Panc1 (cell line): ENCODE measurements at places on chromosomes 2 and 18.

DNA sequence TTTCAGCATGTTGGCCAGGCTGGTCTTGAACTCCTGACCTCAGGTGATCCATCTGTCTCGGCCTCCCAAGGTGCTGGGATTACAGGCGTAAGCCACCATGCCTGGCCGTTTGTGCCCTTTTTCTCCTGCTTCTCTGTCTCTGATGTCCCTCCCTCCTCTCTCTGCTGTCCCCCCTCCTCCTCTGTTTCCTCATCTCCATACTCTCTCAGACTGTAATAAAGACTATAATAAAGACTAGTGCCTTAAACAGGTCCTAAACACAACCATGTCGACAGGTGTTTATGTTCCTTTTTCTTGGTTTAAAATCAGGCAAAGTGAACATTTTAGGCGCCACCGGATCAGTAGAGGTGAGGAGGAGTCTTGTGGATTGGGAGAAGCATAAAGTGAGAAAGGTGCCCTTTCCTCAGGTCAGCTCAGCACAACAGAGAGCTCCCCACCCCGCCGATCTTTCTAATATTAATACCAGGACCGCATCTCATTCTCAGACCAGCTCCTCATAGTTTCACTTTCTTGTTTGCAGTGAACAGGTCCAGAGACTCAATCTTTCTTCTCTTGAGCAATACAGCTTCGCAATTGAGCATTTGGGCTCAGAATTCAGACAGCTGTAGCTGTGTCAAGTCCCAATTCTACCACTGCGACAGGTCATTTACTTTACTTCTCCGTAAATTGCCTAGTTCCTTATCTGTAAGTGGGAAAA is 23.7 kb downstream of the TIMM21 start:
- no peaks in the 10 kb centered on the region for H3K36me3 ChIP-seq
- H3K27ac ChIP-seq: no peak overlapping the region
- peaks cover 10% of the 10 kb centered on the region for H3K4me1 ChIP-seq
- DNase-seq: no peak
- peaks cover 51% of the 10 kb centered on the region for H3K27me3 ChIP-seq
- H3K4me3 ChIP-seq: peak overlapping the region; percentile 56

DNA sequence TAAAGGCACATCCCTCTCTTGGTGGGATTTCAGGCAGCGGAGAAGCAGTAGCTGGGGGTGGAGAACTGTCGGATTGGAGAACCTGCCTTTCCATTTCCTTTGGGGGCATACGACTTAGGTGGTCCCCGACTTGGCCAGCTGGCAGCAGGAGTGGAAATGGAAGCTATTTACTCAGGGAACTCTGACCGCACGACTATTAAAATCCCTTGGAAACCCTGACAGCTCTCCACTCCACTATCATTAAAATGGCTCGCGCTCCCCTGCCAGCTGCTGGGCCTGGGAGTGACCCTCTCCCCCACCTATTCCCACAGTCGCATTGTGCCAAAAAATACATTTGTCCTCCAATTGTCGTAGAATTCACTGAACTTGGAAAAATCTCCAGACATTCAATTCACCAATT is 77.7 kb upstream of the APCDD1 start:
- no peaks in the 10 kb centered on the region for H3K36me3 ChIP-seq
- no peak for DNase-seq
- H3K4me3 ChIP-seq: no peak overlapping the region
- H3K27me3 ChIP-seq: peaks cover 11% of the 10 kb centered on the region; the same call in 1 of the 2 replicates
- H3K4me1 ChIP-seq: no peaks in the 10 kb centered on the region

GRCh38 chr18:5895299-5895875 is at the start of gene TMEM200C:
TSS of gene TMEM200C (minus strand) at chr18:5895522. CDS start at chr18:5892063, 3,459 bp downstream.
- DNase-seq: no peak
- peaks cover 19% of the 10 kb centered on the region for H3K27me3 ChIP-seq

GRCh38 chr18:50518787-50519546 is 40.9 kb upstream of the MAPK4 start:
- H3K27ac ChIP-seq: no peak overlapping the region
- no peaks in the 10 kb centered on the region for H3K27me3 ChIP-seq
- no peak overlapping the region for H3K4me3 ChIP-seq

GRCh38 chr18:9094307-9095226 is 7.9 kb upstream of the NDUFV2 start:
- peaks cover 5% of the 10 kb centered on the region for H3K4me1 ChIP-seq
- no peak overlapping the region for H3K27ac ChIP-seq
- no peaks in the 10 kb centered on the region for H3K27me3 ChIP-seq
- no peak overlapping the region for H3K4me3 ChIP-seq
- H3K36me3 ChIP-seq: no peaks in the 10 kb centered on the region
- DNase-seq: no peak

GRCh38 chr2:193357508-193357907 is 1162.8 kb upstream of the TMEFF2 start:
- no peak overlapping the region for H3K4me3 ChIP-seq
- no peak for DNase-seq
- no peak overlapping the region for H3K27ac ChIP-seq
- no peaks in the 10 kb centered on the region for H3K4me1 ChIP-seq

DNA sequence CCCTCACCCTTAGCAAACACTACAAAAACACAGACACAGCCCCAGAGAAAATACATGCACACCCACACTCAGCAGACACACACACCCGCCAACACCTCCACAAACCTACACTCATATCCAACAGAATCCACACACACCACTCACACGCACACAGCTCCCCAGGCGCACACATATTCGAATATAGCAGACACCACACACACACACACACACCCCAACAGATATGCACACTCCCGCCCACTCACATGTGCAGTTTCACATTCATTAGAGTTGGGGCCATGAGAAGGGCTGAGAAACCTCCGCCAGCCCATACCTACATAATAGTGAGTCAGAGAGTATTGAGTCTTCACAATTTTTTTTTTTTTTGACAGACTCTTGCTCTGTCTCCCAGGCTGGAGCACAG is 29.4 kb upstream of the NOTO start:
- H3K4me3 ChIP-seq: no peak overlapping the region
- H3K27ac ChIP-seq: no peak overlapping the region
- peaks cover 9% of the 10 kb centered on the region for H3K4me1 ChIP-seq
- H3K27me3 ChIP-seq: peaks cover 3% of the 10 kb centered on the region

GRCh38 chr2:133405252-133405651 is 163.0 kb downstream of the NCKAP5 start:
- no peak overlapping the region for H3K27ac ChIP-seq
- no peak for DNase-seq
- no peaks in the 10 kb centered on the region for H3K4me1 ChIP-seq
- H3K36me3 ChIP-seq: no peaks in the 10 kb centered on the region
- no peak overlapping the region for H3K4me3 ChIP-seq
- H3K27me3 ChIP-seq: no peaks in the 10 kb centered on the region

DNA sequence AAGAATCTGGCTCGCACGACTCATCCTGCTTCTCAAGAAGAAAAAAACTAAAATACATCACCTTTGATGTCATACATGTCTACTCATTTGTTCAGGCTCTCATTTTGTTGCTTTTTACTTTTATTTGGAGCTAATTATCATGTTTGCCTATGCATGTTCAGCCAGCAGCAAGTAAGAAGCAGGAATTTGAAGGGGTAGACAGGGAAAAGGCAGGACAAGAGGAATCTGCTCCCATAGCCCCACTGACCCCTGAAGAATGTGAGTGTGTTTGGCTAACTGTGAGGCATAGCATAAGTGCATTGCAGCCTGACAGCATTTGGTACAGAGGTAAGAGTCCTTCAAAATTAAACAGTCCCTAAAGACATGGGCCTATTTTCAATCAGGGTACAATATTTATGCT is 72.7 kb downstream of the NYAP2 start:
- H3K27ac ChIP-seq: no peak overlapping the region
- no peaks in the 10 kb centered on the region for H3K27me3 ChIP-seq
- no peaks in the 10 kb centered on the region for H3K4me1 ChIP-seq
- no peaks in the 10 kb centered on the region for H3K36me3 ChIP-seq
- no peak overlapping the region for H3K4me3 ChIP-seq

DNA sequence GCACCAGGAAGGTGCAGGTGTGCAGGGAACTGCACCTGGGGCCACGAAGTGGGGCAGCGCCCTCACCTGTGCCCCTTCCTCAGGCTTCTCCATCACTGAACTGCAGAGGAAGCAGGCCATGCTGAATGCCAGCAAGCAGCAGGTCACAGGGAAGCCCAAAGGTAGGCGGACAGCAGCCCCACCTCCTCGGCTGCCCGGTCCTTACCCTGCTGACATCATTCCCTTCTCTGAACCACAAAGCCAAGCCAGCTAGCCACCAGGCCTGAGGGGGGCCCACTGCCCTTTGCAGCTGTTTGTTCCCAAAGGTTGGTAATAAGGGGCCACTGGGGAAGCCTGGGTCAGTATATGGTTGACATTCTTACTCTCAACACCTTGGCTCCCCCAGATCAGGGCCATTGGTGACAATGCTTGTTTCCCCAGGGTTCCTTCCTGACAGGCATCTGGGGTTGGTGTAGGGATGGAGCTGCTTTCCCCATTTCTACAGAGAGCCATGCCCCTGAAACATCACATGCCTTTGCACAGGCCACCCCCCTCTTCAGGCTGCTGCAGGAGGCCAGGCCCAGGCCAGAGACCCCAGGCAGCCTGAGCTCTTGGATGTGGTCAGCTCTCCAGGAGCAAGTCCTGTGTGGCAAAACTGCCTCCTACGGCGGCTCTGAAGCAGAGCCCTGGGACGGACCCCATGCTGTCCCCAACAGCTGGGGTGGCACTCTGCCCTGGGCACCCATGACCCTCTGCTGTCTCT is 47.8 kb downstream of the FAM168B start:
- no peak overlapping the region for H3K4me3 ChIP-seq
- no peaks in the 10 kb centered on the region for H3K4me1 ChIP-seq
- no peak for DNase-seq
- no peak overlapping the region for H3K27ac ChIP-seq
- H3K36me3 ChIP-seq: peaks cover 3% of the 10 kb centered on the region; the same call in 1 of the 2 replicates
- no peaks in the 10 kb centered on the region for H3K27me3 ChIP-seq

DNA sequence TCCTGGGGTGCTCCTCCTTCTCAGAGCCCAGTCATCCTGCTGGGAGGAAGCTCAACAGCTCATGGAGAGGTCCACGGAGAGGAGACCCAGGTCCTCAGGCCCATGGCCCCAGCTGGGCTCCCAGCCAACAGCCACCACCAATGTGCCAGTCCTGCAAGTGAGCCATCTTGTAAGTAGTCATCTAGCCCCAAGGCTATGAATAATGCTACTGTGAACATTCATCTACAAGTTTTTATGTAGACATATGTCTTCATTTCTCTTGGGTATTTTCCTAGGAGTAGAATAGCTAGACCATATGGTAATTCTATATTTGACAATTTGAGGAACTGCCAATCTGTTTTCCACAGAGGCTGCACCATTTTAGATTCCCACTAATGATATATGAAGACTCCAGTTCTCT is 166.1 kb downstream of the MTCL1 start:
- H3K4me1 ChIP-seq: no peaks in the 10 kb centered on the region
- H3K27ac ChIP-seq: no peak overlapping the region
- DNase-seq: no peak
- H3K4me3 ChIP-seq: no peak overlapping the region

DNA sequence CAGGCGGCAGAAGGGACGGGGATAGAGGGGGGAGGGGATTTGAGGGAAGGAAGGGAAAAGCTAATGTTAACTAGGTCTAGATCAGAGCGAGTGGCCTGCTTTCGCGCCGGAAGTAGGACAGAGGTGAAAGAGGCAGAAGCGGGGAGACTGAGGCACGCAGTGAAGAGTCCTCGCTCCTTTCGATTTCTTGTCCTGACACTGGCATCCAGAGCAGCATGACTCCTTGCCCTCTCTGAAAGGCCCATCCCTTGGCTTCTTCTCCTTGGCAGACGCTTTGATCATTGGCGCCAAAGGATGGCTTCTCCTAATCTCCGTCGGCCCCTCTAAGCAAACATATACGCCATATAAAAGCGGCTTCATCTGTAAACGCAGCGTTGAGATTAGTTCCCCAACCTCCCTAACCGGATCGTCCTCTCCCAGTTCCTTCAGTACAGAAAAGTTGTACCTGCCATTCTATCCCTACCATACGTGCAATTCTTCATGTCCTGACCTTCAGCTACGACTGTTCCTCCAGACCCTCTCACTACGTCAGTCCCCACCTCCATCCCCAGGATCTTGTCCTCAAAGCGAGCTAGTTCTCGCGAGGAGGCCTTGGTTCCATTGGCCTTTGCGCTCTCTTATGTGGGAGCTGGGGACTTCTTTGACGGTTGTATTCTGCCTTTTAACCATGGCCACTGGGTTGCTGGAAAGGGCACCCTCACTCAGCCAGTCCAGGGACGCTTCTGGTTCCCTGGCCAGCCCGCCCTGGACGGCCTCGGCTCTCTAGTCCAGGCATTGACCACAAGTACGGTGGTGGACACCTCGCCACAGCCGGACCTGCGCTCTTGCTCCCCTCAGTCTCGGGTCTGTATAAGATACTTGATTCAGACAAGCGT is 857 bp upstream of the NEUROD1 start:
- H3K4me3 ChIP-seq: no peak overlapping the region; the same call in 1 of the 2 replicates
- no peaks in the 10 kb centered on the region for H3K4me1 ChIP-seq
- DNase-seq: no peak
- H3K36me3 ChIP-seq: no peaks in the 10 kb centered on the region

- no peaks in the 10 kb centered on the region; the same call in 1 of the 2 replicates for H3K4me1 ChIP-seq
- H3K36me3 ChIP-seq: no peaks in the 10 kb centered on the region
- no peak for DNase-seq
- H3K27me3 ChIP-seq: no peaks in the 10 kb centered on the region
- no peak overlapping the region for H3K4me3 ChIP-seq
Measured at GRCh38 chr2:205288686-205289085, 393.6 kb upstream of the NRP2 start.

DNA sequence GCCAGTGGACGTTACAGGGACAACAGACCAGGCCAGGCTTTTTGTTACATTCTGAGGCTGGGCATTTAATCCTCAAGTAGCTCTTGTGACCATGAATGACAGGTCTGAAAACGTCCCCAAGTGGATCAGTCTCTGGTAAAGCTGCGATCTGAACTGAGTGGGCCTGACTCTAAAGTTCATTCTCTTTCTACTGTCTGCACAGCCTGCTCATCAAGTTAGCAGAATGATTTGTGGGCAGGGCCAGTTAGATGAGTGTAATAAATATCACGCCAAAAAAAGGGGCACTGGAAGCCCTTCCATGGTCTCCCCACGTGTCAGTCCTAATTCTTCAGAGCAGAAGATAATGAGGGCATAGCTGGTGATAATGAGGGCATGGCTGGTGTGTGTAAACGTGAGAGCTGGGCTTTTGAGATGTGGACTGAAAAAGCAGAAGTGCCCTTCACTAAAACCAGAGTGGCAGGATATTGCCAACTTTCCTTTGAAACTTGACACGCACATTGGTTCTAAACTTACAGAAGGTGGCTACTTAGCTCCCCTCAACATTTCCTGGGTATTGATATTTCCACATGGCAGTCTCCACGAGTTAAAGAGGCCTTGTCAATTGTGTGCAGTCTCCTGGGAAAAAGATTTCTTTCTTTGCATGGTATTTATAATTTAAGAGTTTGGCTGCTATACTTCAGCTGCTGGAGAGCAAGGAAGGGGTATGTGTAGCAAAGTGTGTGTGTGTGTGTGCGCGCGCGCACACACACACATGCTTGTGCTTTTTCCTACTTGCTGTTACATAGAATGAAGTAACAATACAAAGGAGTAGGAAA is 72.7 kb upstream of the LYPD6B start:
- H3K4me3 ChIP-seq: no peak overlapping the region
- H3K4me1 ChIP-seq: no peaks in the 10 kb centered on the region
- H3K27ac ChIP-seq: no peak overlapping the region
- DNase-seq: no peak
- no peaks in the 10 kb centered on the region for H3K36me3 ChIP-seq
- H3K27me3 ChIP-seq: no peaks in the 10 kb centered on the region; the same call in 1 of the 2 replicates

GRCh38 chr2:37326285-37326684 is 1.7 kb upstream of the PRKD3 start:
- peaks cover 20% of the 10 kb centered on the region for H3K4me1 ChIP-seq
- peaks cover 3% of the 10 kb centered on the region; the same call in 1 of the 2 replicates for H3K36me3 ChIP-seq

- H3K36me3 ChIP-seq: no peaks in the 10 kb centered on the region
- H3K27ac ChIP-seq: no peak overlapping the region
Measured at GRCh38 chr2:120368086-120368485, 22.1 kb downstream of the INHBB start.
